ENCODE measurements at places on chromosomes 13 and 19.

DNA sequence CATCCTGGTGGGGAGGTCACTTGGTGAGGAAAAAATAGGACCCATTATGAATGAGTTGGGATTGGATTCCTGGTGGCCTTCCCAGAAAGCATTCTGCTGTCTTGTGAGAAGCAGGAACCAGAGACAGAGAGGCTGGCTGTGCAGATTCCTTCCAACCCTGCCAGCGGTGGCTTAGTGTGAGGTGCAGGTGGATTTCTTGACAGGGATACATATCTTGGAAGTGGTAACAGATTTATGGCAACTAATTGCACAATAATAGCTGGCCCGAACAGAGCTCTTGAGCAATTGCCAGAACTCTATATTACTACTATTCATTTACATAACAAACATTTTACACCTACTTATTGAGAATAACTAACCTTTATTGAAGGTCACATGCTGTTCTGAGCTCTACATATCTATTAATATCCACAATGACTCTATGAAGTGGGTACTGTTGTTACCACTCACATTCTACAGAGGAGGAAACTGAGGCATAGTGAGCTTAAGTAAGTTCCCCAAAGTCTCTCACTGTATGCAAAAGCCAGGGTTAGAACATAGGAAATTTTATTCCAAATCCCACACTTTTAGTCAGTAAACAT, 173.9 kb upstream of the SERP2 start:
- no peak for DNase-seq

GRCh38 chr13:79541426-79542049, 60.6 kb downstream of the NDFIP2 start:
- no peak for DNase-seq

- no peak for DNase-seq
Observed at GRCh38 chr19:28990522-28990921, 222.4 kb downstream of the UQCRFS1 start.

DNA sequence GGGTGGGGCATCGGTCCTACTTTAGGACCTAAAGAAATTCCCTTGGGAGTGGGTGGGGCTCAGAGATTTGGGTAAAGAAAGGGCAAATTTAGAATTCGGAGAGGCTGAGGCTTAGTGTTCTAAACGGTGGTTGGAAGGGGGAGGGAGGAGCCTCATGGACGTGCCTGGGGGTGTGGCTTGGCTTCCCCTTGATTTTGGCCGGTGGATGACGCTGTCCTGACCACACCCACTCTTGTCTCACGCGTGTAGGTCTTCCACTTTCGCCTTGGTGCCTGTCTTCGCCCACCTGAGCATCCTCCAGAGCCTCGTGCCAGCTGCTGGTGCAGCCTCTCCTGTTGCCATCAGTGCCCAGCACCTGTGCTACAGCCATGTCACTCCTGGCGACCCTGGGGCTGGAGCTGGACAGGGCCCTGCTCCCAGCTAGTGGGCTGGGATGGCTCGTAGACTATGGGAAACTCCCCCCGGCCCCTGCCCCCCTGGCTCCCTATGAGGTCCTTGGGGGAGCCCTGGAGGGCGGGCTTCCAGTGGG, 1.2 kb upstream of the NUP62 start:
- DNase-seq, result no peak

DNA sequence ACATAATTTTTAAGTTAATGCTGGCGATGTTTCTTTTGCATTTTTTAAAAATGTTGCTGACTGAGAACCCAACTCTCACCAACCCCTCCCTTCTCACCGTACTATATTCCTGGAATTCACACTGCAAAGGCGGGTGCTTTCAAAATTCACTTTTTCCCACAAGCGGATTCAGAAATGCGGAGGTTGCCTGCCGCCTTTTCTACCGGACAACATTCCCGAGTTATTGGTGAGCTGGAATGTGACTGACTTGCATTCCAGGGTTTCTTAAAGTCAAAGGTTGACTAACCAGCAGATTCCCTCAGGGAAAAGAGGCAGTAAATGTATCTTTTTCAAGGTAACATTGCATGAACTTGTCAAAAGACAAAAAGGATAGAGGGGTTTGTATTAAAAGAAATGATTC, 113.3 kb downstream of the RAB20 start:
- DNase-seq, result no peak

DNA sequence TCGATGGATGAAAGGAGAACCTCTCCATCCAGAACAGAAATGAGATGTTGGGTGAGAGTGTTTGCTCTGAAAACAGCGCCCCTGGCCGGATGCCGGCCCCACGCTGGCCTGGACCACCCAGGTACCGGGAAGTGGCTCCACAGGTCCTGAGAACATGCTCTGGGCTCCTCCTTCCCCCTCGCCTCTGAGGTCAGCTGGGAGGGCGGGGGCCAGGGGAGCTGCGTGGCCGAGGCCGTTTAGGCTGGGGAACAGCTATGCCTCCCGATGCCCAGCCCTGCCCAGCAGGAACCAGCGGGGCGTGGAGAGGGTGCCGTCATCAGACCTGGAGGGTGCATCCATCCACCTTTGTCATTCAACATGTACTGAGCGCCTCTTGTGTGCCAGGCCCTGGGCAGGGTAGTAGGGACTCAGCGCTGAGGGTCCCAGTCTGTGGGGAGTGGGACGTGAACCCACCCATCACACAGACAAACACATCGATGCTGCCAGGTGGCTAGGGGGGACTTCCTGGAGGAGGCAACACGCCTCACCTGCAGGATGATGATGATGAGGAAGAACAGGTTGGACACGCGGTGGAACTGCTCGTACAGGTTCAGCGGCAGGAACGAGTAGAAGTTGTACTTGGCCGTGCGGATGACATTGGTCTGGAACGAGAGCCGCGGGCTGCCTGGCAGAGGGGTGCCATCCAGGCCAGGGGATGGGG, 4.2 kb downstream of the ATP8B3 start:
- DNase-seq, result no peak

DNA sequence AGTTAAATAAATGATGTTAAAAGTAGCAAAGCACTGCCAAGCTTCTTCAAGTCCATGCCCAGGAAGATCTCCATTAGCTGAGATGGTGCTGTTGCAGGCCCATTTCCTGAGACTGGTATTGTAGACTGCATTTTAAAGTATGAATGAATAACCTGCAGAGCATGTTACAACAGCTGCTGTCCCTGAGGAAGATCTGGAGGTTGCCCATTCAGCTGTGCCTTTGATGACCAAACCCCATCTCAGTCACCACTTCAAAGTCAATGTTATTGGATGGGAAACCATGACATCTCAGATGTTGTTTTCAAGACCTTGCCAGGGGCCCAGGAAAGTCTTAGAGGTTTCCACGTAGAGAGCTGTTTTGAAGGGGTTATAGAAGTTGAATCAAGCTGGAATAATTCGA, 281.3 kb downstream of the MTUS2 start:
- DNase-seq, result no peak

DNA sequence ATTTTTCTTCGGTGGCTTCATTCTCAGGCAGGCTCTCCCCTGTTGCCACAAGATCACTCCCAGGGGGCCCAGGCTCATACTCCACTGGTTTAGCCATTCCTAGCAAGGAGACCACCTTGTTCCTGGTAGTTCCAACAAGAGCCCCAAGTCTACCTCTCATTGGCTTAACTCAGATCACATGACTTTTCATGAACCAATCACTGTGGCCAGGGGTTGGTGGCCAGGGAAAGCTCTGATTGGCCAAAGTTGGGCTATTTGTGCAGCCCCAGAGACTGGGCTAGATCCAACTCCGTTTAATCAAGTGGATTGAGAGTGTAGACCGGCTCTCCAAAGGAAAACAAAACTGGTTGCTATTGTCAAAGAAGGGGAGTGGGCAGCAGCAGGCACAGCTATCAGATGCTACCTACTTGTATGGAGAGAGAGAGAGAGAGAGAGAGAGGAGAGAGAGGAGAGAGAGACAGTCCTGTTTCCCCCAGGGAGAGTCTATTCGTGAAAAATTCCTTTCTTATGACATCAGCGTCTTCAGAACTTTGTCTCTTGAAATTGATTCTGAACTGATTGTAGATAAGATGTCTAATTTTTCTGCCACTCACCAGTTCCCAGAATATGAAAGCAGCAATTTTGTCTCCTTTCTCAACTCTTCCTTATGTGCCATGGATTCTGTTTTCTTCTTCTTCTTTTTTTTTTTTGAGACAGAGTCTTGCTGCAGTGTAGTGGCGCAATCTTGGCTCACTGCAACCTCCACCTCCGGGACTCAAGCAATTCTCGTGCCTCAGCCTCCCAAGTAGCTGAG, 5.9 kb downstream of the CEACAM19 start:
- DNase-seq, result no peak

DNA sequence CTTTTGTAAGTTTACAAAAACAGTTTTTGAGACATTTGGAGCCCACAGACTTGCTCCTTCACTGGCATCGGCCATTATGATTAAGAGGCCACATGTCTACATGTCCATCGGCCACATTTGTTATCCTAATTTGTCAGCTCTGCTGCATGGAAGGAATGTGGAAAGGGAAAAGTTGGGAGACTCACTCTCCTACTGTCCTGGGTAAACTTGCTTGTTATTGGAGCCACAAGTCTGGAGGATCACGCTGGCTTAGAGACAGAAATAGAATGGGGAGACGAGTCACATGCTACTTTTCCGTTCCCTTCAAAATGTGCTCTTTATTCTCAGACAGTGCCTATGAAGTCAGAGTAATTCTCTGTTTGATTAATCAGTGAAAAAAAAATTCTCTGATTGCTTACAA, 741.2 kb upstream of the PCDH9 start:
- DNase-seq, result no peak

GRCh38 chr19:48442116-48443035, 3.4 kb upstream of the GRWD1 start:
- no peak for DNase-seq

- DNase-seq, result no peak
Observed at GRCh38 chr13:60402022-60402421, 5.0 kb downstream of the TDRD3 start.

DNA sequence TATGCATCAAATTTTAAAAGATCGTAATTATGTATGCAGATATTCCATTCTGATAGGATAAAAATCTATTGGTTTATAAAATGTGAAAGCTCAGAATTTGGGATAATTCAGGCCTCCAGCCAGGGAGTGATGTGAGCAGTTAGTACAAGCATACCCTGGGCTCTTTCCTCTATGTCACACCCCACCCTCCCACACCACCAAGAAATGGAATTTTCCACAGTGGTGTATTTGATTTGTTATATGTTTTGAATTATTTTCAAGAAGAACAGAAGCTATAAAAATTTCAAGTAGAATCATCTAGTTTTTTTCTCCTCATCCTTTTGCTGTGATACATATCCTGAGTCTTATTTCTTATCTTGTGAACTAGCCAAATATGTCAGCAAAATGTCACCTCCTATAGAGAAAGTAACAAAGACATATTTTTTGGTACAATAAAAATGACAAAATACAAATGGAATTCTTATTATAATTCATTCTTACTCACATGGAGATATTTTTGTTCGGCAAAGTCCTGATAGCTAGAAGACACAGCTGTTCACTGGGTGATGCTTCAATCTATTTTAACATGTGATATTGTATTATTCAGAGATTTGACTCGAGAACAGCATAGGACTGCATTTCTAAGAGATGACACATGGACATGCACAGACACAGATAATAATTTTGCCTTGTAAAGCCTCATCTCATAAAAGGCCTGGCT, 61.2 kb upstream of the FRY start:
- DNase-seq, result no peak

DNA sequence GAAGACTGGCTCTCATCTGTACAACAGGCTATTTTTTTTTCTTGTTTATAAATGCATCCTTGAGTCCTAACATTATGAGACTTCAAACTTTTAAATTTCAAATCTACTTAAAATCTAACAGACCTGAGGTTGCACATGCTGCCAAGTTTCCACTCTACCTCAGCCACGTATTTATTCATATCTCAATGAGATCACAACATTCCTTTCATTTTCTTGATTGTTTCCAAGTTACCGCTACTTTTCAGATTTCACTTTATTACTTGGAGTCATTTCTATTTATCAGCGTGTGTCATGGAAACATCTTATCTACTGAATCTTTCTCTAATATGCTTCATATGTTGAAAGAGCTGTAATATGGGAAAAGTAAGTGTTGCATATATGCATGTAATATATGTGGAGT, 1257.5 kb upstream of the ATXN8OS start:
- no peak for DNase-seq
